ENCODE measurements at places on chromosomes 2 and 18.
A peak's percentile ranks its signal among the peaks of the same experiment; 100 is the strongest.

DNA sequence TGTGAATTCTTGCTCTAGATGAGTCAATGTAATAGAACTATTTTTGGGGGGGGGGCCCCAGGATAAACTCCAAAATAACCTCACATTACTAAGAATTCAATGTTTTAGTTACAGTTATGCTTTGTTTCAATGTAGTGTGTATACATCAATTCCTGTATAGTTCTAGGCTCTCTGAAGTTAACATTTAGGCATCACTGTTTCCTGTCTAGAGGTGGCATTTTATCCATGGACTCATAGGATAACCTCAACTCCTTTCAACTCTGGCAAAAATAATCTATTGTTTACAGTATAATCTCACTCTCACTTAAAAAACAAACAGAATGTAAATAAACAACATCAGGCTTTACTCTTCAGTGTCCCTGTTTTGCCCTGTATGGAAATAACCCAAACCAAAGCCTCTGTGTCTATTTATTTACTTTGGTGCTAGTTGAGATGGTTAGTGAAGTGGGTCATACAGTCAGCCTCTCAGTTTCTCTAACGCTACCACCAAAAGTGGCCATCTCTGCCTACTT lies 79.3 kb upstream of the MMADHC start:
- DNase-seq = no peak

DNA sequence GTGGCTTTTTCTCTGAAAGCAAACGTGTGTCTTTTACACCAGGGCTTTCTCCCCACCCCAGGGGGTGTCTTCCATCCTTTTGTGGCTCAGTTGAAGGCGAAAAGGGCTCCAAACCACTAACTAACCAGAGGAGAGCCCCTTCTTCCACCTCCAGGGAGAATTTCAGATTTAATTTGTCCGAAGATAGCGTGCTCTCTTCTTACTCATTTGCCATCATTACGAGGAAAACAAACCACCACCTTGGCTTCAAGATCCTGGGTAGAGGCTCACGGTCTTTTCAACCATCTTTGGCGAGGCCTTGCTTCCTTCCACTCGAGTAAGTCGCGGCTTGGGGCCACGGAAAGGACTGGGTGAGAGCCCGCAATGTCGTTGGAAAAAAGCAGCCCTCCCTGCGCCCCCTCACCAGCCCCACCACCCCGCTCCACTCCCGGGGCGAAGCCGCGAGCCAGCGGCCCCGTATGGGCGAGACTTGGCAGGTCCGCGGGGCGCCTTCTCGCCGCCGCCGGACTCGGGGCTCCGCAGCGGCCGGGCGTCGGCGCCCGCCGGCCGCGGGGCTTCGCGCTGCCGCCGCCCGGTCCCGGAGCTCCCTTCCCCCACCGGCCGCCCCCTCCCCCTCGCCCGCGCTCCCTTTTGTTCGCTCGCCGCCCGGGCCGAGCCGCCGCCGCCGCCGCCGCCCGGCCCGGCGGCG lies 1.7 kb upstream of the ZNF532 start:
- DNase-seq = peak; percentile 20

DNA sequence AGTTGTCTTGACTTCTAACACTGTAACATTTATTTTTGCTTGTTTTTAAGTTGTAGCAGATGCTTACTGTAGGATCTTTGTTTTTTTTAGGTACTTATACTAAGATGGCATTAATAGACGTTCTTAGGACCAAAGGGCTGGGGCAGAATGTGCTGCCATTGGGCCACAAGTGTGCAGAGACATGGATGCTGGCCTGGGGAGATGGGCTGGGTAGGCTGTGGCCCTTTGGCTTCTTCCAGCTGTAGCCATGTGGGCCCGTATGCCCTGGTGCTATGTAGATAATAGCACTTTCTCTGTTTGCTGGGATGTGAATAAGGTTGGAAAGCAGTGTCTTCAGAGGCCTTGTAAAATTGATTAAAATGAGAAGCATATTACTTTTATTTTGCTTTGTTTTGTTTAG lies 18.8 kb downstream of the RAB31 start:
- DNase-seq = no peak

DNA sequence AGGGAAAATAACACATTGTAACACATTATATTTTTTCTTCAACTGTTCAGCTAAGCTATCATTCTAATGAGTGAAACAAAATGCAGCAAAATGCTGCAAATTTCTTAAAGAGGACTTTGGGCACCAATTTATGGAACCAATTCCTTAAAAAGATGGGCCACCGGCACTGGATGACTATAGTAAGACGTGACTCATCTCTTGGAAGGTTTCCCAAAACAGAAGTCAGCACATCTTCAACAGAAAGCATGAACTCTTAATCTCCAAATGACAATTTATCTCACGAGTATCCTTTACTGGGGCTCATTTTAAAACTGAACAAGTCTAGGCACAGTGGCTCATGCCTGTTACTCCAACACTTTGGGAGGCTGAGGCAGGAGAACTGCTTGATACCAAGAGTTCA lies 213.4 kb downstream of the CDH20 start:
- no peak for DNase-seq

DNA sequence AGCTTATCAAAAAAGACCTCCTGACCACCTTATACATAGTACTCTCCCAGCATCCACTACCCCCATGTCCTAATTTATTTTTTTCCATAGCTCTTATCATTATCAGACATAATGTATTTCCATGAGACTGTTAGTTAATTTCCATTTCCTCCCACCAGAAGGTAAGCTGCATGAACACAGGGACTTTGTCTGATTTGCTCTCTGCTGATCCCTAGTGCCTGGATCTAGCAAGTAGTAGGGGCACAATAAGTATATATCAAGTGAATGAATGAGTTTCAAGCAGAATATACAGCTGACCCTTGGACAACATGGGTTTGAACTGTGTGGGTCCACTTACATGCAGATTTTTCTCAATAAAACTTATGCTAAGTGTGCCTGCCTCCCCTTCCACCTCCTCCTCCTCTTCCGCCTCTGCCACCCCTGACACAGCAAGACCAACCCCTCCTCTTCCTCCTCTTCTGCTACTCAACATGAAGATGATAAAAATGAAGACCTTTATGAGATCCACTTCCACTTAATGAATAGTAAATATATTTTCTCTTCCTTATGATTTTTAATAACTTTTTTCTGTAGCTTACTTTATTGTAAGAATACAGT lies 53.8 kb downstream of the CTAGE1 start:
- DNase-seq = no peak

- no peak for DNase-seq
Measured at GRCh38 chr2:73516033-73516432, 126.2 kb downstream of the NAT8 start.

- no peak for DNase-seq
Measured at GRCh38 chr2:132573444-132574007, 96.5 kb downstream of the LYPD1 start.

DNA sequence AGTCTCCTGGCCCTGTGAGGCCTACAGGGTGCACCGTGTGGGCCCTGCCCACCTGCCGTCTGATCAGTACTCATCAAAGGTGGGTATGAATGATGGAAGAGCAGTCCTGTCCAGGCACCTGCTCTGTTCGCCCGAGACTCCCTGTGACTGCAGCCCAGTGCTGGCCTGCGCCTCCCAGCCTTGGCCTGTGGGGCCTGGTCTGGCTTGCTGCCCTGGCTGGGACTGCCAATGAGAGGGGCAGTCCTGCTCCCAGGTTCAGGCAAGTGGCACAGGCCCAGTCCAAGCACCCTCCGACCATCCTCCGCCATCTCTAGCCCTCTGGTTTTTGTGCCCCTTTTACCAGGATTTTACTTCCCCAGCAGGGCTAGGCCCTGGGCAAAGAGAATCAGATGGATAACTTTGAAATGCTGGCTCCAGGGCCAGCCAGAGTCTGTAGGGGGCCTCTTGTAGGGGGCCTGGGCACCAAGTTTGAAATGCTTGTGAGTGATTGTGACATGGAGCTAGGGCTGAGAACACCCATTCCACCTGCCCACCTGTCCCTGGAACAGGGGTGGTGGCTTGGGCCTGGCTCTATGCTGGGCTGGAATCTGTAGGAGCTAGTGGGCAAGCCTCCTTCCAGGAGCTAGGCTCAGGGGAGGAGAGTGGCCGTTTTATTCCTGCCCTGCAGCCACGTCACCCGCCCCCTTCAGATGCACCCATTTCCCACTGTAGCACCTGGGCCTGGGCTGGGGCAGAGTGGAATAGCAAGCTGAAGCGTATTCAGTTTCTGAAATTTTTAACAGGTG lies 8.7 kb upstream of the HS6ST1 start:
- no peak for DNase-seq

- DNase-seq = no peak
Measured at GRCh38 chr2:157574165-157574564, 54.5 kb downstream of the ACVR1C start.

- no peak for DNase-seq
Measured at GRCh38 chr18:1014951-1015624, 110.4 kb downstream of the ADCYAP1 start.

DNA sequence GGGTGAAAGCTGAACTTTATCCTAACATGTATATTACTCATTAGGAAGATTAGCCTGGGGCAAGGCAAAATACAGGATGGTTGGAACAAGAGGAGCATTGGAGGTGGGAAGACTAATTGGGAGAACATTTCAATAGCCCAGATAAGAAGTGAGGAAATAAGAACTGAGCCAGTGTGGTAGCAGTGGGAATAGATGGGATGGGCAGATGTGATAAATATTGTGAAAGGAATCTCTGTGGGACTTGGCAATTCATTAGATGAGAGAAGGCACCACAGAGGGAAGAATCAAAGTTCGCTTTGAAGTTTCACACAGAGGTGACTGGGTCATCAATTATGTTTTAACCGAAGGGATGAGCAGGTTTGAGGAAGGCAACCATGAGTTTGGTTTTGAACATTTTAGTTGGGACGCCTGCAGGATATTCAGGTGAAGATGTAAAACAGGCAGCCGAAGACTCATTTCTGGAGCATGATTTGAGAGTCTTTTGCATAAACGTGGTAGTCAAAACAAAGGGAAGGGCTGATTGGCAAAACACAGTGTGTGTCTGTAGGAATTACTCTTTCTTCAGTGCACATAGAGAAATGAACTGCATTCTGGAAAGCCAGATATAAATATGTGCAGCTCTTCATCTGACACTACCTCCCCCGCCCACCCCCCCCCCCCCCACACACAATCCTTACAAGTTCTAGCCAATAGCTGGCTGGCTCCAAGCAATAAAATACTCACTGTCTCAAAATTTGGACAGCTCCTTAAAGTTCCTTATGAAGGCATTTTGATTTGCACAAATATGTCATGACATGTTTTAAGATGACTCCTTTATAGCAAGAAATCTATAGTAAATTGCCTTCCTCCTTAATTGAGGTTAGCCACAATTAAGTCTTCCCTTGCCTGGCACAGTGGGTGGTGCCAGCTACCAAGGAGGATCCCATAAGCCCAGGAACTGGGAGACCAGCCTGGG lies 1.9 kb upstream of the SLC1A4 start:
- DNase-seq = no peak

GRCh38 chr2:158822193-158822592 lies 27.1 kb downstream of the DAPL1 start:
- no peak for DNase-seq

DNA sequence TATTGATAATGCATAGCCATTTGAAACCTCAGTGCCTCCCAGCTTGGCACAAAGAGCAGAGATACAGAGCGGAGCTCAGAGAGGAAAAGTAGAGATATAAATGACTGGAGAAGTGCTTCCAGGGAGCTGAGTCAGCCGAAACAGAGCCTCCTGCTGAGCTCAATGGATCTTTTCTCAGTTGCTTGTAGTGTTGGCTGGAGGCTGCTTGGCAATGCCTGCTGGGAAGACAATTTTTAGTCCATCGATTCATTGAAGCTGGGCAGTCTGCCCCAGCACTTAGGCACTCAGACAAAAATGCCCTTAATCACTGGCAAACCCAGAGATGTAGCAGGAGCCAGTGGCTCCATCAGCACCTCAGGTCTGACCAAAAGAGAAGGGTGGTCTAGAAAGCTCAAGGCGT lies 81.3 kb upstream of the SETBP1 start:
- DNase-seq = no peak

GRCh38 chr2:52934920-52935640 lies 832.5 kb upstream of the CHAC2 start:
- no peak for DNase-seq

DNA sequence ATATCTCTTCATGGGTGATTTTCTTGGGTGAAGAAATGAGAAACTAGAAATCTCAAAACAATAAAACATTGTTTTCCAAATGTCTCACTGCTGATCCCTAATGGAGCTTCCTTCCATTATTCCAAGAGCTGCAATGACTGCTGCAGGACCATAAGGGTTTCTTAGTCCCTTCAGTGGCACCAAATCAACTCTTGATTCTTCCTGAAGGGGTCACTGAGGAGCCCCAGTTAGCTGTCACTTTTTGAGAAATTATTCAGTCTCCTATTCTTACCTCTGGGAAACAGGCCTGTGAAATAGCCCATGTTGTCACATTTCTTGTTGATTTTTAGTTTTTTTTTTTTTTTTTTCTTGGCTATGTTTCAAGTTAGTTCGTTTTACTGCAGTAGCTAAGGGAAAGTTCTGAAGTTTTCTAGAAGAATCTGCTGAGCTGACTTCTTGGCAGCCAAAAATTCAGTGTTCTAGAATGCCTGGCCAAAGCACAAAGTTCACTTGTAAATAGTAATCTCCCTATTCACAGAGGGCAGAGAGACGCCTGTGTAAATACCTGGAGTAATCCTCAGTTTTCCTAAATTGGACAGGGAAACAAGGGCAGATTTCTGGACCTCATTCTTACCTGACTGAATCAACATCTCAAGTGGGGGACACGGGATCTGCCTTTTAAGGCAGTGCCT lies 480.0 kb downstream of the RIT2 start:
- no peak for DNase-seq

GRCh38 chr2:13745330-13745729 lies 887.2 kb upstream of the LRATD1 start:
- DNase-seq = no peak

GRCh38 chr2:46006473-46007025 lies 290.7 kb upstream of the EPAS1 start:
- no peak for DNase-seq

DNA sequence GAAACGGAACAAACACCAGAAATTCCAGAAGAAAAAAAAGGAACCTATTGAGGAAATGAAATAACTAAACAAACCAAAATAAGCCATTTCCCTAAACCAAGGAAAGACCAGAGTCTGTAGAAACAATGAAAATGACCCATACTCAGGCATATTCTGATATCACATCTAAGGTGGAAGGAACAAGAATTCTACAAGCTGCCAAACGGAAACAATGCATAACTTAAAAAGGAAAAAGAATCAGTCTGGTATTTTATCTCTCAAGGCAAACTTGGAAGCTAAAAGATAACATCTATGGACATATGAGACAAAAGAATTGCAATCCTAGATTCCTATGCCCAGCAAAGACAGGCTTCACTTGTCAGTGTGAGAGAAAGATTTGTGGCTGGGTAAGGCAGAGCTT lies 326.2 kb downstream of the PDE11A start:
- DNase-seq = no peak

- no peak for DNase-seq
Measured at GRCh38 chr18:48459016-48459415, 49.8 kb upstream of the ZBTB7C start.

GRCh38 chr18:34223893-34224422 lies 755 bp downstream of the NOL4 start:
- no peak for DNase-seq

DNA sequence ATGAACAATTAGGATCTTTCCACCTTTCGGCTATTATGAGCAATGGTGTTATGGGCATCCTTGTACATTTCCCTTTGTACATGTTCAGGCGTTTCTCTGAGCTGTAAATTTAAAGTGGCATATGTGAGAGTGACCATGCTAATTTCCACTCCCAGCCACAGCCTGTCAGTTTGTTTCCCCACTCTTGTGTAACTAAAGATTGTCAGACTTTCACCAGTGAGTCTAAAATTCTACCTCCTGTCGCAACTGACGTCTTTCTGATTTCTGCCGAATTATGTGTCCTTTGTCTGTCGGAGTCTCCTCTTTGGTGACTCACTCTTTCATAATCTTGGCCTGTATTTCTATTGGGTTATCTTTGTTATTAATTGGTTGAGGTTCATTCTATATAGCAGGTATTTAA lies 50.7 kb downstream of the TRAPPC12 start:
- DNase-seq = no peak

Measured in central memory CD4-positive, alpha-beta T cell (primary cell).